ENCODE measurements at places on chromosomes 1 and 21.

GRCh38 chr1:22857661-22858060 is 115.0 kb downstream of the LACTBL1 start:
- DNase-seq = no peak

- DNase-seq = peak; percentile 78
Measured at GRCh38 chr1:6519491-6519934, 28.0 kb upstream of the PLEKHG5 start.

GRCh38 chr1:52669696-52670095 is 28.5 kb downstream of the COA7 start:
- DNase-seq = no peak

GRCh38 chr1:61078618-61079295 is 3.6 kb upstream of the NFIA start:
- peak; percentile 83 for DNase-seq

DNA sequence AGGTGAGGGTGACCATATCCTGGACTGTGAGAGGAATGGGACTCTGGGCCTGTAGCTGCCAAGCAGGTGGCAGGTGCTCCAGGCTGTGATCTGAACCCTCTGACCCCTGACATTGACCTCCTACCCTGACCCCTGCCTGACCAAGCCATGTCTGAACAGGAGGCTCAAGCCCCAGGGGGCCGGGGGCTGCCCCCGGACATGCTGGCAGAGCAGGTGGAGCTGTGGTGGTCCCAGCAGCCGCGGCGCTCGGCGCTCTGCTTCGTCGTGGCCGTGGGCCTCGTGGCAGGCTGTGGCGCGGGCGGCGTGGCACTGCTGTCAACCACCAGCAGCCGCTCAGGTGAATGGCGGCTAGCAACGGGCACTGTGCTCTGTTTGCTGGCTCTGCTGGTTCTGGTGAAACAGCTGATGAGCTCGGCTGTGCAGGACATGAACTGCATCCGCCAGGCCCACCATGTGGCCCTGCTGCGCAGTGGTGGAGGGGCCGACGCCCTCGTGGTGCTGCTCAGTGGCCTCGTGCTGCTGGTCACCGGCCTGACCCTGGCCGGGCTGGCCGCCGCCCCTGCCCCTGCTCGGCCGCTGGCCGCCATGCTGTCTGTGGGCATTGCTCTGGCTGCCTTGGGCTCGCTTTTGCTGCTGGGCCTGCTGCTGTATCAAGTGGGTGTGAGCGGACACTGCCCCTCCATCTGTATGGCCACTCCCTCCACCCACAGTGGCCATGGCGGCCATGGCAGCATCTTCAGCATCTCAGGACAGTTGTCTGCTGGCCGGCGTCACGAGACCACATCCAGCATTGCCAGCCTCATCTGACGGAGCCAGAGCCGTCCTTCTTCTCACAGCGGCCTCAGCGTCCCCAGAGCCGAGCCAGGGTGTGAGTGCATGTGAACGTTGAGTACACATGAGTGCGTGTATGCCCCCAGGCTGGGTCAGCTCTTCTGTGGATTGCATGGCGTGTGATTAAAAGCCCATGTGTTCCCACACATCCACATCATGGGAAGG is 3.1 kb downstream of the TMEM125 start:
- DNase-seq = no peak

- no peak for DNase-seq
Measured at GRCh38 chr1:81435175-81435574, 365.6 kb upstream of the ADGRL2 start.

- no peak for DNase-seq
Measured at GRCh38 chr1:94434365-94435045, 16.3 kb downstream of the ABCD3 start.

DNA sequence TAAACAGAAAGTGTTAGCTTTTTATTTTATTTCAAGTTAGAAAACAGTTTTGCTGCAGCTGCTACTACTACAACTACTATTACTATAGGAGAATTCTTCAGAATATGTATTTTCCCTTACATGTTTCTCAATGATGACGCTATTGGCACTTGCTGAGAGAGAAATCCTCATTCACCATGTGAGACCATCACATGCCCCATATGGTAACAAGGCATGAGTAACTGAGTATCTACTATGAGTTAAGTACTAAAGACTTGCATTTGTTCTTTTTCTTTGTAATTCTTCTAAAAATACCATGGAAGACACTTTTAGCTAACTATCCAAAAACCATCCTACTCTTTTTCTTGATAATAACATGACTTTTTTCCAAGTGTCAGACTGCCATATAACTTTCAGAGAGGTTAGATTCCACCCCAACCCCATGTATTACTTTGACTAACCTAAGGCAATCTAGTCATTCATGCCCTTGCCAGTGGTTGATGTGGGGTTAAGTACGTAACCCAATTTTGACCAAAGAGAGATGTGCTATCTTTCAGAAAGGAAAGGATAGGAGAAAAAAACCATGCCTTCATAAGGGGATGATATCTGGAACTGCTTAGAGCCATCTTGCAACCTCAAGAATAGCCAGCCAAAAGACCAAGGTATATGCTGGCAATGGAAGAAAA is 42.9 kb downstream of the COP1 start:
- DNase-seq = no peak

DNA sequence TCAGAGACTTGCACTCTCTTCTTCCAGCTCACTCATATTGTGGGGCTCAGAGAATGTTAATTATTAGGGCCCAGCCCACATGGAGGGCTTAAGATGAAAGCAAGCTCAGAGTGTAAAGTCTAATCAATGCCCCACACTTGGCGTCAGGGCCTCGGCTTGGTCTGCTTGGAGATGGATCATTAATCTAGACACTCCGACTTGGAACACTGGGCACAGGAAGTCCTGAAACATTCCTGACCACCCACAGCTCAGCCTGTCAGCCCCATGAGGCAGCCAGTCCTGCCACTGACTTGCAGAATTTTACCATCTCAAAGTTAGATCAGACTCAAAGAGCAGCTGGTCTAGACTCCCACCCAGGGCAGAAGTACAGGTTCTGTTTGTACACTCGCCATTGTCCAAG is 69.8 kb upstream of the TRABD2B start:
- no peak for DNase-seq

- peak; percentile 63 for DNase-seq
Measured at GRCh38 chr1:48916130-48917069, 139.7 kb upstream of the BEND5 start.

DNA sequence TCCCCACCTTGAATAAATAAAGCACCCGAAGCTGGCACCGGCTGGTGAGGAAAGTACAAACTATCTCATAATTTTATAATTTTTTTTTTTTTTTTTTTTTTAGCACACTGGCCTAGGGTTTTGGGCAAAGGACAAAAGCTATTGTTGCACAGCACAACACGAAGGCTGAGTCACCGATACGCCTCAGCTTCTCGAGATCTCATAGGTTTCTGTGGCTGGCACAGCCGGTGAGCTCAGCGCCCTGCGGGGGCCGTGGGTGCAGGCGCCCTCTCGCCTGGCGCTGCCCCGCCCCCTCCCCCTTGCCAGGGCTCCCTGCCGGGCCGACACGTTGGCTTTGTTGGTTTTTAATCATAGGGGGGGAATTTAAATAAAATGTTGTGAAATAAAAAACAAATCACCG is 17.2 kb downstream of the CASZ1 start:
- no peak for DNase-seq

DNA sequence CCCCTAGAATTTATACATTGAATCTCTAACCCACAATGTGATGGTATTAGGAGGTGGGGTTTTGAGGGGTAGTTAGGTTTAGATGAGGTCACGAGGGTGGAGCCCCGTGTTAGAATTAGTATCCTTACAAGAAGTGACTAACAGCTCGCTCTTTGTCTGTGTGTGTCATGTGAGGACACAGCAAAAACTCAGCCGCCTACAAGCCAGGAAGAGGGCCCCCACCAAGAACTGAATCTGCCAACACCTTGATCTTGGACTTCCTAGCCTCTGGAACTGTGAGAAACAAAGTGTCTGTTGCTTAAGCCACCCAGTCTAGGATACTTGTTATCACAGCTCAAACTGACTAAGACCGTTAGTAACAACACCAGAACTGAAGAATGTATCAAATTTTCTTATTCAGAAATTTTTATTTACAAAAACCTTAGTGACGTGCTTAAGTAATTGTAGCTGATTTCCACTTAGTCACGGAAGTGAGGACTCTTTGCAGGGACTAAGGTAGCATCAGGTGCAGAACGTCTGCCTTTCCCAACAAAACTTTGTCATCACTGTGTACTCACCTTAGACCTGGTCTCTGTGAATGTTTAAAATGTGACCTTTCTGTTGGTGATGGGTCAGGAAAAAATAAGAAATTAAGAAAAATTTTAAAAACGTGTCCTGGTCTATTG is 24.5 kb upstream of the LRRC8C start:
- no peak for DNase-seq

DNA sequence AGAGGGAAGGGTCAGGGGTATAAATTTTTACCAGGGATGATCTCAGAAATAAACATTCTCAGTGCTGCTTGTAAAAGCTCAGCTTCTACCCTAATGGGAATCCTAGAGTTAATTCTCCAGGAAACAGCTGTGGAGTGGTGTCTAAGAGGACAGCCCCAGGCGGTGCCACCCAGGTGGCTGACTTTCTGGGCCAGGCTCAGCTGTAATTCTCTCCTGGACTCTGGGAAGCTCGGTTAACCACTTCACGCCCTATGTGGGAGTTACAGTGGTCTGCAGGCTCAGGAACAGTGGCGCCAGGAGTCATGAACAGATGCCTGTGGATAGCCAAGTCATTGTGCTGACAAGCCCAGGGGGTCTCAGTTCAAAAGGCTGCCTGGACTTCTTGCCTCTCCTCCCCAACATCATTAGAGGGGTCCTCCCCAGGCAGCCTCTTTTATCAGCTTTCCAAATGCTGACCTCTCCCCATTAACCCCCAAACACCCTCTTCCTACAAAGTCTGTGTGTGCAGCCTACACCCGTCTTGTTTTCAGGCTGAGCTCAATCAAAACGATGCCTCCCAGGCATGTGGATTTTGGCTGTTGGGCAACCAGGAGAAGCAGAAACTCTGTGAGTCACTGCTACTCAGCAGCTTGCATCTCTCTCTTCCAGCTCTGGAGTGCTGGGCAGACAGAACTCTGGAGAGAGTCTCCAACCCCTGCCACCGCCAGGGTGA is 1.2 kb downstream of the HHIPL2 start:
- DNase-seq = peak; percentile 33

GRCh38 chr1:78291418-78291817 is 199.4 kb upstream of the PTGFR start:
- DNase-seq = no peak

DNA sequence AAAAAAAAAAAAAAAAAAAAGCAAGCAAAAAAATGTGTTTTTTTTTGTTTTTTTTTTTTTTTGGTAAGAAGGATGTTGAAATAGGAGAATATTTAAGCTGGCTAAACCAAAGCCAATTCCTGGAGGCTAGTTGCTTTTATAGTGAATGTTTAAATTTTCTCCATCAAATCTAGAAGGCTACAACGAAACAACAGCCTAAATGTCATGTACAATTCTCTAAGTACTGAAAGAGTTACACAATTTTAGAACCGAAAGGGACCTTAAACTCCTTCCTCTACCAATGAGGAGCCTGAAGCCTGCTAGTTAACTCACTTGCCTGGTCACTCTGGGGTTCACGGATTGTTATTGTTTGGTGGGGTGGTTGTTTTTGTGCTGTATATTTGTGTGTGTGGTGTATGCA is 3.5 kb downstream of the WLS start:
- DNase-seq = peak; percentile 46

DNA sequence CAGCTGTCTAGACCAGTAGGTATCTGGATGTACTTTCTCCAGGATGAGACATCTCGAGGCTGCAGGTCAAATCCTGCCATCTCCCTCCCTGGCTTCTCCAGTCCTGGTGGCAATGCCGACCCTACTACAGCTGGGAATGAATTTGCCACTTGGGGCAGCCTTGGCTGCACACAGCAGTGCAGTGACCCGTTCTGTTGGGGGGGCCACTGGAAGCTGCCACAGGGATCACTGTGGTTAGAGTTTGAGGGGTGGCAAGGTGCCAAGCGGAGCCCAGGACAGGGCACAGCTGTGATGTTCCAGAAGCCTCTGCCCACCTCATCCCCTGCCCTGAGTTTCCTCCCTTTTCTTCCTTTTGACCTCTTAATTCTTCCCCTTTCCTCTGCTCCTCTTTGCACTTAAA is 17.1 kb downstream of the COL6A2 start:
- no peak for DNase-seq

DNA sequence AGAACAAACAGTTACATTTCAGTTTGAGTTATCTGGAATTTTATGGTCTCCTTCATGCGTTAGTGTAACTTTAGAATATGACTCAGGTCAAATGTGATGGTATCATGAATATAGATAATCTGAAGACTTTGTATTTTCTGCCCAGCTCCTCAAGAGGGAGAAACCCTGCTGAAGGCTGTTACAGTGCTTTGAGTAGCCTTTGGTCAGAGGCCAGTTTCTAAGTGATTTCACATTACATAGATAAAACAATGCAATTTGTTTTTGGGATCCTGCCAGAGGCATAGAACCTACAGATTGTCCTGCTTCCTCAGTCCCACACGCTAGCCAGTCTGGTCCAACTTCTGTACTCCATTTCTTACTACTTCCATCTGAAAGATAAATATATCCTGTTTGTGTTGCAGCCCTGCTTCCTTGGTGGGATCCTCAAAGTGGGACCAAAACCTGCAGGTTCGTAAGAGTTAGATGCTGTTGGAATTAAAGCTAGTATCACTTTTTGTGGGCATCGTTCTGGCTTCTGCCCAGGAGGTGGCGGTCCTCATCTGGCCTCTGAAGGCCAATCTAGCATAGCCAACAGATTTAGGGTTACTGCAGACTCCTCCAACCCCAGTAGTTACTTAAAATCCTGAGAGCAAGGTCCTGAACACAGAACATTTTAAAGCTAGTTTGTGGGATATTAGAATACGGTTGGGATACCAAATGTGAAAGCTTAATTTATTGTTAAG is 645.8 kb upstream of the USP24 start:
- peak; percentile 38 for DNase-seq

DNA sequence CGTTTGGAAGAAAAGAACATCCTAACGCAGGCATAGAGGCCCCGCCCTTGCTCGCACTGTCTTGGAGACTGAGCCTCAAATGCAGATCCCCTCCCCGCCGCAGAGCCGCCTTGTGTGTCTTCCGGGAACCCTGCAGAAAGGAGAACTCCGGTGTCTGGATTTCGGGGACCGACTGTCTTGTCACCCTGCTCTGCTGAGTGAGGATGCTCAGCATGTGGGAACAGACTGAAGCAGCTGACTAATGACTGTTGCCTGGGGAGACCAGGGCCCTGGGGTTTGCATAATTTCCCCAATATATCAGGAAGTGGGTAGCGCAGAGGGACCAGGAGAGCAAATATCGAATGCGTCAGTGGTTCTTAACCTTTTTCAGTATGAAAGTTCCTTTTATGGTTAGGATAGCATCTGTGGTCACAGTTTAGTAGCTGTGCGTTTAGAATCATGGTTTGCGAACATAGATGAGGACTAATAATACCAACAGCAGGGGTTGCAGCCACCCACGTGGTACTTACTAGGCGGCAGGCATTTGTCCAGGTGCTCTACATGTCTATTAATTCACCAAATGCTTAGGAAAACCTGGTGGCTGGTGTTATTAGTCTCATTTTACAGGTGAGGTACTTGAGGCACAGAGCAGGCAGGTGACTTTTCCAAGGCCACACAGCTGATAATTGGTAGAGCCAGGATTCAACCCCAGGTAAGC is 14.3 kb downstream of the GPR137B start:
- no peak for DNase-seq

DNA sequence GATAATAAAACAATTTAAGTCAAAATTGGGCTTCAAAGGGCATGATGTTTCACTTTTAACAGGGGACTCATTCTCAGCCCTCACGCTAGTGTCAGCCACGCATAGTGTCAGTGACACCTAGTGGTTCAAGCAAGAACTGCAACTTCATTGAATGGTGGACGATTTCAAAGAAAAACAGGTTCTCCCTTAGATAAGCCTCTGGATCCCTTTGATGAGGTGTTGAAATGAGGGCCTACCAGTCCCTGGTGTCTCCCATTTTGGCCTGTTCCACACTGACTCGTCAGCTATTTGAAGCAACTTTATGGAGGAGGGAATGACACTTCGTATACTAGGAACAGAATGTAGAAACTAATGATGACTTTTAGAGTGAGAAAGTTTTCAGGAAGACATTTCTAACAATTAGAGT is 56.2 kb downstream of the FCRL5 start:
- DNase-seq = peak; percentile 73
